Prostate gland (tissue), 2 donors: ENCODE measurements at places on chromosomes 6 and 20.

GRCh38 chr6:494394-494793 is 102.8 kb downstream of the IRF4 start:
- DNase-seq: no peak

GRCh38 chr6:85403331-85404015 is 46.4 kb upstream of the NT5E start:
- no peak for DNase-seq

GRCh38 chr20:37841389-37841788 is 61.5 kb upstream of the VSTM2L start:
- DNase-seq: peak; percentile 35

- DNase-seq: no peak
Observed at GRCh38 chr6:3324262-3324942, 65.7 kb downstream of the PSMG4 start.

- DNase-seq: no peak
Observed at GRCh38 chr6:1952740-1953360, 292.6 kb downstream of the GMDS start.

DNA sequence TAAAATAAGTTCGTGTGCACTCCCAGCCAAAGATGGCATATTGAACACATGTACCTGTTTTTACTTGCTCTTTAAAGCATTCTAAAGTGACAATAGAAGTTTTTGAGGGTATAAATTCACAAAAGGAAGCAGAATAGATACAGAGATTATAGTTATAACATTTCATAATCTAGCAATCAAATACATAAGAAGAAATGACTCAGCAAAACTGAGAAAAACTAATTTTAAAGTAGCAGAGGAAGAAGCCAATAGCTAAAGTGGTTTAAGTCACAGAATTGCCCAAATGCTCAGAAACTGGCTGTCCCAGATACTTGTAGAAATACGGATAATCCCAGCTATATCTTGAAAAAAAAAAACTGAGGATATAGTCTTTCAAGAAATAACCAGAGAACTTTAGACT is 49.2 kb upstream of the TBC1D32 start:
- no peak for DNase-seq

GRCh38 chr6:33746651-33747100 is at the start of gene IP6K3:
TSS of gene IP6K3 (minus strand) at chr6:33746905. CDS start at chr6:33735476, 11,429 bp downstream.
- DNase-seq: no peak

DNA sequence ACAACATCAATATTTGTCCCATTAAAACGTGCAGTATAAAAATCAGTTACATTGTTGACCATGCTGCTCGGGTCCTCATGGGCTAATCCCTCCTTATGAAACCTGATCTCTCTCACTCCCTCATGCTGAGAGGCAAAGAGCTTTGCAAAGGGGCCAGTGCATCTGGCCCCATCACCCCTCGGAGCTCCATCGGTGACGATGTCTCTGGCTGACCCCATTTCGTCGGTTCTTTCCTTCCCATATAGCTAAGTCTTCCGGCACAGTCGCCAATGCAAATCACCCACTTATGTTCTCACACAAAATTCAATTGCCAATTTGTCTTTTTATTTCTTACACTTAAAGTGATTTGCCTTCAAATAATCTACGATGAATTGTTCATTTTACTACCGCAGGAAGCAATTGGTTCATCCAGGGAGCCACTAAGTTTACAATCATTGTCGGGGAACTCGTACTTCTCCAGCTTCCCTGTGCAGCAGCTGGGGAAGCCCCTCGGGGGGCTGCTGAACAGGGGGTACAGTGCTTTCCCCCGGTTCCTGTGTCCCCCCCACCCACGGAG is 199.8 kb upstream of the CDH4 start:
- no peak for DNase-seq

- DNase-seq: no peak
Observed at GRCh38 chr6:149331043-149331807, 13.7 kb downstream of the TAB2 start.

DNA sequence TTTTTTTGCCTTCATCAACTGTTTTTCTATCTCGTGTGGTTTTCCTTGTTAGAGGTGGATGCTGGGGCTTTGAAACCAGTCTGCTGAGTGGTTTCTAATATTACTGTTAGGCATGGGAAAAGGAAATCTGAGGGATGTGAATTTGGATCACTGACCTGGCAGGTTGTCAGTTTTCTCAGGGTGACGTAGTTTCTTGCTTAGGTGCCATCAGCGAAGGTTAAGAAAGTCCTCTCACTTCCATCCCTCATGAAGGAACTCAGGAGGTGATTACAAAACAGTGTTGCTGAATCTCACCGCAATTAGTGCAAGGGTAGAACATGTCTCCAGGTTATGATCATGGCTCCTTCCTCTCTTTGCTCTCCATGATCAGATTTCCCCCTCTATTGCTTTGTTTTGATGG is 135.9 kb downstream of the SOX4 start:
- DNase-seq: no peak

GRCh38 chr20:22629927-22630326 is 45.6 kb upstream of the FOXA2 start:
- no peak for DNase-seq

DNA sequence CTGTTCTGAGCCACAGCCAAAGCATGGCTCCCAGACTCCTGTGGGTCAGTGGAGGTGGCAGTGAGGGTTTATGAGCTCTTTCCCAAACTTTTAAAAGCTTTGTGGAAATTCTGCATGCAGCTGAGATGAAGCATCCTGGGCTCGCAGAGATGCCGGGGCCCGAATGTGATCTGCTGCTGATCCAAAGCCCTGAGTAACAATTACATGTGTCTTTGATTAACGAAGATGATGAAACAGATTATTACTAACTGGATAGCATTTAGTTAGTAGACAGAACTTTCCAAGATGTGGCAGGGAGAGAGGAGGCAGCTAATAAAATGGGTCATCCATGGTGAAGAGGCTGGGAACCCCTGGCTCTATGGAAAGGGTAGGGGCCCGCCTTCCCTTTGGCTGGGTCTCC is 43.9 kb upstream of the MDFI start:
- no peak for DNase-seq

GRCh38 chr20:42889517-42889916 is 300.2 kb downstream of the PTPRT start:
- DNase-seq: no peak

- no peak for DNase-seq
Observed at GRCh38 chr6:17197607-17198006, 83.6 kb upstream of the RBM24 start.
